ENCODE measurements at places on chromosomes 16 and 17.

GRCh38 chr16:81189100-81189664 is 49.3 kb upstream of the BCO1 start:
- no peak for DNase-seq

DNA sequence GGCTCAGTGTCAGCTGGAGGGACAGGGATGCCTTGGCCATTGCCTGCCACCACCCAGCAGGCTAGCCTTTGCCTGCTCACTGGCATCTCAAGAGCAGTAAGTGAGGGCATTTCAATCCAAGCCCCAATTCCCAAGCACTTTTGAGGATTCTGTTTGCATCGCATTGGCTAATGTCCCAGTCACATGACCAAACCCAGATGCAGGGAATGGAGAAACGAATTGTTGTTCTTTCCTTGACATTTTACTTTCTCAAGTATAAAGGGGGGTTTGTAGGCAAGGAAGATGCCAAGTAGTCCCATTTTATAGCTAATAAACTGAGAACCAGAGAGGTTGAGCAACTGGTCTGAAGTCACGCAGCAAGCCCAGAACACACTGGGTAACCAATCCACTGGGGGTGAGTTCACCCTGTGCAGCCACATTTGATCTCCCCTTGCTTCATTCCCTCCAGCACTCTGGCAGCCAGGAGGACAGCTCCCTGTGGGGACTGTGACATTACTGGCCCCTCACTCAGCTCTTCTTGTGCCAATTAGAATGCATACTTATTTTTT is 193.8 kb upstream of the CACNG3 start:
- no peak for DNase-seq

DNA sequence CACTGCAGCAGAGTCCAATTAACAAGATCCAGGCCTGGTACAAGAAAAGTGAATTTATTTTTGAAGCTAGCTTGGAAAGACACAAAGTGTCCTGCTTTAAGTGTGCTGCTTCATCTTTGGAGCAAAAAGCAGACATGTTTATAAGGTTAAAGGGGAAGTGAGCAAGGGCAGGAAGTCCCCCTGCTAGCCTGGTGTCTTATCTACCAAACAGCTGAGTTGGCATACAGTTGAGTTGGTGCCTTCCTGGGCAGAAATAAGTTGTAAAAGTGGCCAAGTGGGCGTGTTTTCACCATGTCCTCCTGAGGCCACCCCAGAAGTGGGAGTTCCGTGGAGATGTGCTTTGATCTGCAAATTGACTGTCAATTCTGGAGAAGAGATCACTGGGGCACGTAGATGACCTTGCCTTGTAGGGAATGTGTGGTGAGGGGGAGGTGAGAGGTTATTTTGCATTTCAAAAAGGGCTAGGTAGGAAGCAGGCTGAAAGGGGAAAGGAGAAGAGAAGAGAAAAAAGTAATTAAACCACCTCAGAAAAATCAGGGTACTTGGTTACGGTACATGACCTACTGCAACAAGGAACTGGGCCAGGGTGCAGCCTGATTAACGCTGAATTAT is 38.3 kb upstream of the HSBP1 start:
- DNase-seq, result no peak

DNA sequence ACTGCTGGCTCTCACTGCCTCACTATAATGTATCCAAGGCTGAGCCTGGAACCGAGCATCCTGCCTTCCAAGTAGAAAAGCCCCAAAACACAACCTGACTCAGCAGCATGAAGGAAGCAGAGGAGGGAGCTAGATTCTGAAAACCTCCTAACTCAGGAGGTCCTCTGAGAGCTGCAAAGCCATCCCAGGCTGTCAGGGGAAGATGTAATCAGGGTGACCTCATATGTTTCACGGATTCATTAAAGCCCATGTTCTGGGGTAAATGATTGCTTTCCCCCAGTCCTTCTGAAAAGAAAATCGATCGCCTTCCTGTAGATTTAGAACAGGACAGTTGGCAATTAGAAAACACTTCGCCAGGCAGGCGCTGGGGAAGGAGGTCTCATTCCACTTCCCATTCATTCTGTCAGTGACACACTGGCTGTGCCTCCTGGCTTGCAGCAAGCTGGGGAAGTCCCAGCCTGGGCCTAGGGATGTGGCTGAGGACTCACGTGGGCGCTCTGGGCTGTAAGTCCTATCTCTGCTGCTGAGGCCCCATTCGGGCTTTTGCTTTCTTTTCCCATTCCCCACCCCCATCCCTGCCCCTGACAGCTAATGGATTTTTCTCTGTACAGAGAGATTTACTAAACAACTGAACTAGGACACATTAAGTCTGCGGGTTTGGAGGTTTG is 75.7 kb upstream of the TMEM132E start:
- DNase-seq, result peak; percentile 34

DNA sequence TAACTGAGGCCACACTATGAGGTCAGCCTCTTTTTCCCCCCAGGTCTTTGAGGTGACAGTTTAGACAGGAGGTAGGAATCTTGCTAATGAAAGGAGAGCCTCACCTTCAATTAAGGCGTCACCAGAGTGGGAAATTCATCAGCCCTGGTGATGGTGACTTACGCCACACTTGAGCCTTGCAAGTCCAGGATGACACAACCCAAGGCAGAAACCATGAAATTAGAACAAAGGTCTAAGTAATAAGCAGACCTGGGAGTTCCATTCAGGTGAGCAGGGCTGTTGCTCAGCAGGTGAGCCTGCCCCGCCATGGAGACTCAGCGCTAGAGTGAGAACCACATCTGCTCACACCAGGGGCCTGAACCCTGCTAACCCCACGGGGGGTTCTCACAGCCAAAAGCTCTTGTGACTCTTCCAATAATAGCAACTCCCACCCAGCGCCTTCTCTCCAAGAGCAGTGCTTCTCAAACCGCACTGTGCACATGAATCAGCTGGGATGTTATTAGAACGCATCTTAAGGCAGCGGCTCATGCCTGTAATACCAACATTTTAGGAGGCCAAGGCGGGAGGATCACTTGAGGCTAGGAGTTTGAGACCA is 28.7 kb upstream of the KIFC3 start:
- DNase-seq, result peak; percentile 82

- peak; percentile 59 for DNase-seq
These were observed 528 bp downstream of the PER1 start for GRCh38 chr17:8151641-8152111.

GRCh38 chr16:89711601-89712273 is 9.0 kb downstream of the VPS9D1 start:
- peak; percentile 68 for DNase-seq

DNA sequence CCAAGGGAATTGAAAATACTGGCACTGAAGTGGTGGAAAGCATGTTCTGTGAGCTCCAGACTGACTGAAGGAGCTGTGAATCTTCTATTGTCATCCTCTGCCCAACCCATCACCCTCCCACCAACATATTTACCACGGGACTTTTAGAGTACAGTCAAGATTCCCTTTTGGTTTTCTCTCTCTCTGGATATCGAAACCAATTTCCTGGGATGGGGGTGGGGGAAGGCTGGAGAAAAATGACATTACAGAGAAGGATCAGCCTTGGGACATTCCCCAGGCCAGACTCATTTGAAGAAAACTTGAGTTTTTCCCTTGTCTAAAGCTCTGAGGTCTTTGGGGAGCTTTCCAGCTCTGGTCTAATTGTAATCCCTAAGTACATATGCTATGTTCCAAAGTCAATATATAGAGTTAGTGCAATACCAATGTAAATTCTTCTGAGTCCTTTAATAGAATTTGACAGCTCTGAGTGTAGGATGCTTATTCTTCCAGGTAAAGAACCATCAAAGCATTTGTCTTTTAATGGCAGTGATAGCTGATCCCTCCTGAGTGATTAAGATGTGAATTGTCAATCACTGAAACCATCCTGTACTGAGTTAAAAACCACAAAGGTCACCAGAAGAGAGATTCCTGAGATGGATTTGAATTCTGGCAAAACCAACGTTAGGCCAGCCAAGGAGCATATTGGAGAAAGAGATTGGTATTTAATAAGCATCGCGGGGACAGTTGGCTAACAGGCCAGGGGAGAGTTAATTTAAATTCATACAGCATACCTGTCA is 48.8 kb upstream of the CCL1 start:
- no peak for DNase-seq

DNA sequence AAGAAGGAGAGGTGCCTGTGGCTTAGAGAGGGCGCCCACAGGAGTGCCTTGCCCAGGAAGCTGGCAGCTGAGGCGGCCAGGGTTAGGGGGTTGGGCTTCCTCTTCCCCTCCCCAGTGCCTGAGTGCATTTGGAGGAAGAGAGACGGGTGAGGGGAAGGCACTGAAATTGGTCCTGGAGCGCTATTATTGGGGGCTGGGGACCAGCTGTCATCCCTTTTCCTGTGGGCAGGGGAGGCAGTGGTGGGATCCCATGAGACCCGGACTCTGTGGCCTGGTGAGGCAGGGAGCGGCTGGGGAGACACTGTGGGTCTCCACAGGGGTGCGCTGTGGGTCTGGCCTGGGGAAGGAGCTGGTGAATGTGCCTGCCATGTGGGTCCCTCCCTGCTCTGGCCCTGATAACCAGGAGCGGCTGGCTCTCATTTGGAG is 259.7 kb downstream of the SEC14L1 start:
- DNase-seq, result no peak

GRCh38 chr17:37450112-37450511 is 39.6 kb upstream of the DUSP14 start:
- peak; percentile 64 for DNase-seq

- DNase-seq, result peak; percentile 84
These were observed 6.8 kb downstream of the PRCD start for GRCh38 chr17:76546556-76547182.

GRCh38 chr16:88539261-88539651 is 30.9 kb upstream of the ZC3H18 start:
- DNase-seq, result no peak

DNA sequence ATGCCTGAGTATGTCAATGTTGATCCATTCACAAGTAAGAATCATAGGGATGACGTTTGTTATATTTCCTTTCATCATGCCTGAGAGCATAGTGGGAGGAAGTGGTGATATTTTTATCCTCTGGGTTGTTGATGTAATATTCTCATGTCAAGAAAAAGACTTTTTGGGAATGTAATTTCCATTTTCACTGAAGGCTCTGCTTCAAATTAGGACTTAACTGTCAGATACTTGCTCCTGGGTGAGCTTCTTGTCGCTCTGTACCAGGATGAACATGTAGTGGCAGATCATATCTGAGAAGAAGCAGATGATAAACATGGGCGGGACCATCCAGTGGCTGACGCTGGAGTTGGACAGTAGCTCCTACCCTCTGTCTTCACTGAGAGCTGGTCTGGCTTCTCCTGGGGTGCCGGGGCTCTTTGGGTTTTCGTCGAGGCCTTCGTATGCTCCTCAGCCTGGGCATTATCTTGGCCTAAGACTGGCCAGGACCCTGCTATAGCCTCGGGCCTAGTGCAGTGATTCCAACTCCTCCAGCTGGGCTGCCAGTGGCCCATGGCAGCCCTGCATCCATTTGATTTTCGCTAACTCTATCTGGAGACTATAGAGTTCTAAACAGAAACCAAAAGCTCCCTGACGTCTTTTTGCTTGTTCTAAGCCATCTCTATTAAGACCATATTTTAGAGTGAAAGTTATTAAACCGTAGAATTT is 19.7 kb downstream of the CYB5B start:
- no peak for DNase-seq

DNA sequence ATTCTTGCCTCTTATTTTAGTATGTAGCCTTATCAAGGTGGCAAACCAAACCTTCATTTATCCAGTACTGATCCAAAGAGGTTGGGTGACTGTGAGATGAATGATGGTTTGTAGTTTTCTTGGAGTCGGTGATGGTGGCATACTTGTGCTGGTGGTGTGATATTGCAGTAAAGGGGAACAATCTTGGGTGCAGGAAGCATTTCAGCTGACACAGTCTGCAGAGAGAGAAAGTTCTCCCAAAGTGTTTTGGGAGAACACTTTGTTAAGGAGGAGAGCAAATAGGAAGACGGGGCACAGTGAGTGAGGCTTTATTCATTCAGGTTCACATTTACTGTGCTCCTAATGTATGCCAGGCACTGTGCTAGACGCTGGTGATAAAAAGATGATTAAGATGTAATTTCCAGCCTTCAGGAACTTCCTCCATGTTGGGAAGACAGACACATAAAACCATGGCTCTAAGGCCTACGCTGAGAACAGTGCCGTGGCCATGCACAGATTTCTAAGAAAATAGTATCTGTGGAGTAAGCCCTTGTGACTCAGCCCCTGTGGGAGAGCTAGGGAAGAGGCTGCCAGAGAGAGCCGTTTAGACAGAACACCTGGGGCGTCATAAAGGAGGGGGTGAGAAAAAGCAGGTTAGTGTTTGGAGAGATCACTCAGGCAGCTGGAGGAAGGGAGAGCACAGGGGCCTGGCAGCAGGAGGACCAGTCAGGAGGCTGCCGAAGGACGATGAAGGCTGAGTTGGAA is 13.8 kb downstream of the HEATR3 start:
- DNase-seq, result peak; percentile 9

- no peak for DNase-seq
These were observed 270.5 kb upstream of the SDK2 start for GRCh38 chr17:73914536-73915274.

DNA sequence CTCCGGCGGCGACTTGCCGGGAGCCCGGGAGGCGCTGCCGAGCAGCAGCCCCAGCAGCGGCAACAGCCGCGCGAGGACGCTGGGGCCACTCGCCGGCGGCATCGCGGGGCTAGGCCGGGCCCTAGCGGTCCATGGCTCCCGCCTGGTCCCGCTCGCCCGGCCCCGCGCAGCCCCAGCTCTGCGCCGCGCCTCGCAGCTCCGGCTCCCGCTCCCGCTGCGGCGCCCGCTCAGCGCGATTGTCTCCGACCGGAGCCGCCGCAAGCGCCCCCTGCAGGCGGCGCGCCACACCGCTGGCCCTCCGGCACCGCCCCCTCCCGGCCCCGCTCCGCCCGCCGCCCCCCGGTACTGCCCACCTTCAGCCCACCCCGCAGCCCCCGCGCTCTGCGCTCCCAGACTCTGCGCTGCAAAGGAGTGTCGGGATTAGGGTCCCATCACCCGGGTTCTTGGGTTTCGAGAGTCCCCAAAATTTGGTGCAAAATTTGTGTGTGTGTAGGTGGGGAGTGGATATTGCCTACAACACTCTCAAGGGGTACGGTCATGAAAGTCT is at the start of gene FAM171A2:
FAM171A2 (minus strand) TSS at position 241 of the 547 bp plus-strand sequence; CDS start at position 102, 139 bp downstream.
- DNase-seq, result peak; percentile 56

DNA sequence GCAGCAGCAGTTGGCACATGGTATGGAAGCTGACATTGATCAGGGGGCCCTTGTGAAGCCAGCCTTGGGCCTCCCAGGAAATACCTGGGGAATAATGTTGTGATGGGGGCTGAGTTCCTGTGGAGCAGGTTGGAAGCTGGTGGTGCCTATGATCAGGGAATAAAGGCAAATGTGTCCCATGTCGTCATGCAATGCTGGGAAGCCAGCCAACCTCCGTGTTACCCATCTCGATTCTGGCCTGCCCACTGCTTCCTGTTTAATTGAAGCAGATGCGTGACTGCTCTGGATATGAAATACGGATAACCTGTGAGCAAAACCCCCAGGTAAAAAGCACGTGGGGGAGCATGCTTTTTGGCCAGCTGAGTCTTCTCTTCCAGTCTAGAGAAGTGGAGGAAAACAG is 580.4 kb upstream of the HSBP1 start:
- DNase-seq, result no peak

- DNase-seq, result peak; percentile 79
These were observed 225.9 kb downstream of the SEC14L1 start for GRCh38 chr17:77366558-77367245.

GRCh38 chr16:74691093-74691855 is 9.4 kb downstream of the MLKL start:
- no peak for DNase-seq

- DNase-seq, result peak; percentile 68
These were observed 48.5 kb downstream of the ARHGAP27 start for GRCh38 chr17:45384047-45384788.

GRCh38 chr16:73279451-73279850 is 231.5 kb upstream of the ZFHX3 start:
- no peak for DNase-seq

Measured in kidney tubule cell (primary cell).